ENCODE measurements at places on chromosomes 16 and 17.
A peak's percentile ranks its signal among the peaks of the same experiment; 100 is the strongest.

DNA sequence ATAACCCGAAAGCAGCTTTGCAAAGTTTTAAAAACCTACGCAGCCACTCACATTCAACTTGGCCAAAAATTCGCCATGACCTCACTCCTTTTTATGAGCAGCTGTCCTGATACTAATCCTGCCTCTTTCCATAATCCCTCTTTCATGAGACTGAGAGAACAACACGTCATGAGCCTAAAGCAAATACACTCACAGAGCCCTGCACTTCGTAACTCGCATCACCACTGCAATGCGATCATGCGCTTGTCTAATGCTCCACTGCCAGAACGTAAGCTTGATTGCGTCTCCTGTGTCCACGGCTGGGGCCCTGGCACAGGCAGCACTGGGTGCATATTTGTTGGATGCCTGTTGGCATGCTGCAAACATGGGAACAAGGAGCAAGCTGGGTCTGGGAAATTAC, 36.2 kb downstream of the CDRT4 start:
- no peak for DNase-seq

GRCh38 chr17:9021992-9022572, 772 bp downstream of the NTN1 start:
- no peak for DNase-seq

DNA sequence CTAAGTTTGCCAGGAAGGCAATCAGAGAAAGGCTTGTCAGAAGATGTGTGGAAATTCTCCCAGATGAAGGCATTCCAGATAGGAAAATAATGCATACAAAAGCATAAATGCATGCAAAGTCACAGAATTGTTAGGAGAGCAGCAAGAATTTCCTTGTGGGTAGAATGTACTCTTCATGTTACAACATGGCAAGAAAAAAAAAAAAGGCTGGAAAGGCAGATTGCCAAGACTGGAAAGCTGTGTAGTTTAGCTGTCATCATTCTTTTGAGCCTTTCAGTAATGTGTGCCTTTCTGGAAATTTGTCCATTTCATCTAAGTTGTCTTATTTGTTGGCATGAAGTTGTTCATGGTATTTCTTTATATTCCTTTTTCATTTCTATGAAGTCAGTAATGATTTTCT, 71.0 kb upstream of the EFCAB3 start:
- DNase-seq = no peak

GRCh38 chr16:81997738-81998137, 13.5 kb downstream of the SDR42E1 start:
- peak; percentile 60 for DNase-seq

DNA sequence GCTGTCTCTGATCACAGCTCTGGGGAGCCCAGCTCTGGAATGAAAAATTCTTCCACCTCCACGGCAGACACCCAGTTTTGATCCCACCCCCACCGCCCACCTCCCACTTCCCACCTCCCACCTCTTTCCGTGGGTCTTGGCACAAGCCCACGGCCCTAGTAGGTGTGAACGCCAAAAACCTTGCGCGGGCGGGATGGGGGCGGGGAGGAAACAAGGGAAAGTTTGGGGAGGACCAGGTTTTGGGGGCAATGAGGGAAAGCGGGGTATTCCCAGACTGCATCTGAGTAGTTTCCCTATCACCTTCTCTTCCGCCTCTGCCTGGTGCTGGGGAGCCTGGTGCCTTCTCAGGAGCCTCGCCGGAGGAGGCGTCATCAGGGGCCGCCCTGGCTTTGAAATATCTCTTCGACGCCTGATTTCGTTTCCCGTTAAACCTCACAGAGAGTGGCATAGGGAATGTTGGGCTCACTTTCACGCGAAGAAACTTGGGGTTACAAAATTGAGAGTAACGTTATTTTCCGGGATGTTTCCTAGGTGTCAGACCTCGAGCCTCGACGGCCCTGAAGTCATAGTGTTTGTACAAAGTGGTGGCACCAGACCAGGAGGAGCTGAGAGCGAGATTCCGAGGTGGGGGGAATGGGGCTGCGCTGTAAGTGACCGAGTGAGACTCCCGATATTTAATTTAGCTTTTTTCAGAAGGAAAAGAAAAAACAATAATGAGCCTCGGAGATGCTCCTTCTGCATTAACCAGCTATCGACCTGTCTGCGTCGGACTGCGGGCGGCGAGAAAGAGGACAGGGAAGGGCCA, 1.6 kb upstream of the IRX3 start:
- DNase-seq = no peak

- DNase-seq = peak; percentile 89
Measured at GRCh38 chr16:31472709-31473203, 804 bp downstream of the TGFB1I1 start.

GRCh38 chr16:79982361-79982760, 381.8 kb upstream of the MAF start:
- DNase-seq = no peak

DNA sequence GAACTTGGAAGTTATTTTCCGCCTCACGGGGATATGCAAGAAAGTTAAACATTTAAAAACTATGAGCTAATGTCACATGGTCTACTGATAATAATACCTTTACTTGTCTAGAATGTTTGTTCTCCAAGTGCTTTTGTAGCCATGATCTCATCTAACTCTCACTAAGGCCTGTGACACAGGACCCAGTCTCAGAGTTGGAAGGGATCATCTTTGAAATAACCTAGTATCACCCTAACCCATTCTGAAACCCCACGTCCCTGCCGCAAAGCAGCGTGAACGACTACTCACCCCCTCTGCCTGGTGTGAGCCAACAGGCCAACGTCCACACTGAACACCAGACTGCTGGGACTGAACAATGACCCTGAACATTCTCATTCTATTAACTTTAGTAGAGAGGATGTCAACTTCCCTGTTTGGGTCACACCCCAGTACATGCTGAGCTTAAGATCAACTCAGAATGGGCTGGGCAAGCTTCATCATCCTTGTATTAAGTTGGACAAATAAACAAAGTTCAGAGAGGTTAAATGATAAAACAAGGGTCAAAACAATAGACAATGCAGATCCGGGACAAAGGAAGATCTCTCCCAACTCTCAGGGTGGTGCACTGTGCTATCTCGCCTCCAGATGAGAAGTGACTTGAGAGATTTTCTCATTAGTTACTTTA, 54.8 kb upstream of the BCAR1 start:
- peak; percentile 88 for DNase-seq

DNA sequence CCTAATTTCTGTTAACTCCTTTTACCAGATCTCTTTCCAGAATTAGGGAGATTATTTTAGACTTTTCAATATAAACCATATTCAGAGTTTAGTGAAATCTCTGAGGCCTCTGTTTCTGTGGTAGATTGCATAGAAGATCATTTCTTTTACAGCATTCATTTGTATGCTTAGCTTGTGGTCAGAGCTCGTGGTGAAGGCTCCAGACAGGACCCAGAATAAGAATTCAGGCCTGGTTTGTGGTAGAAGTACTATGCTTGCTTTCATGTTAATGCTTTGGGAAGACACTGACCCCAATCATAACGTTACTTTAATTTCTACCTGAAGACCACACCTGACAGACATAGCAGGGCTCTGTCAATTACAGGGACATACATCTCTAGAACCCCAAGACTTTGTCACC, 258.1 kb downstream of the FTO start:
- DNase-seq = no peak

DNA sequence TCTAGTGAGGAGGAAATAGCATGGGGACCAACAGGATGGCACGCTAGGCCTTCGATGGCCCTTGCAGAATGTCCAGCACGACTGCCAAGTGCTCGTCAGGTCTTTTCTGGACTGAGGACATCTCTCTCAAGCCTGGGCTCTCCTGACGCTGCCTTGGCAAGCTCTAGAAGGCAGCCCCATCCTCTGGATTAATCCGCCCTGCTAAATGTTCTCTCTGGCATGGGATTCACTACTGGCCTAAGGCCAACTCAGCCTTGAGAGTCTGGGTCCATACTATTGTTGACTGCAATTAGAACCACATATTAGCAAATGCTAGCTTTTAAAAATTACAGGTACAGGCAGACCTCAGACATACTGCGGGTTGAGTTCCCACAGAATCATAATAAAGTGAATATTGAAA, 2.5 kb upstream of the CEP295NL start:
- no peak for DNase-seq

- no peak for DNase-seq
Measured at GRCh38 chr16:69838489-69838888, 76.4 kb downstream of the WWP2 start.

DNA sequence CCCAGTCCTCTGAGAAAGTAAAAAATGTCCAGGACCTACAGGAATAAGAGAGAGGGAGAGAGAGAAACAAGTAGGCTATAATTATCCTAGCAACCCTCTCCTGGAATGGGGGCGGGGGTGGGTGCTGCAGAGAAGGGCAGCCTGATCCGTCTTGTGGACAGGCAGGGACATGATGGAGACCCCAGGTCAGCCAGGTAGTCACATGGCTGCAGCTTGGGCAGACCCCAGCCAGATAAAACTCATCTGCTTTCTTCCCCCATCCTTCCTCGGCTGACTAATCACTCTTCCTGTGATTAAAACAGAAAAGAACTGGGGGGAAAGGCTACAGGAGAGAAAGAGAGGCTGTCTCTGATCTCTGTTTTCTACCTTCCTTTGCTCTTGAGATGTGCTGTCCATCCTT, 32.6 kb downstream of the COPZ2 start:
- no peak for DNase-seq

GRCh38 chr17:59893676-59894100, 767 bp downstream of the RPS6KB1 start:
- DNase-seq = peak; percentile 48

DNA sequence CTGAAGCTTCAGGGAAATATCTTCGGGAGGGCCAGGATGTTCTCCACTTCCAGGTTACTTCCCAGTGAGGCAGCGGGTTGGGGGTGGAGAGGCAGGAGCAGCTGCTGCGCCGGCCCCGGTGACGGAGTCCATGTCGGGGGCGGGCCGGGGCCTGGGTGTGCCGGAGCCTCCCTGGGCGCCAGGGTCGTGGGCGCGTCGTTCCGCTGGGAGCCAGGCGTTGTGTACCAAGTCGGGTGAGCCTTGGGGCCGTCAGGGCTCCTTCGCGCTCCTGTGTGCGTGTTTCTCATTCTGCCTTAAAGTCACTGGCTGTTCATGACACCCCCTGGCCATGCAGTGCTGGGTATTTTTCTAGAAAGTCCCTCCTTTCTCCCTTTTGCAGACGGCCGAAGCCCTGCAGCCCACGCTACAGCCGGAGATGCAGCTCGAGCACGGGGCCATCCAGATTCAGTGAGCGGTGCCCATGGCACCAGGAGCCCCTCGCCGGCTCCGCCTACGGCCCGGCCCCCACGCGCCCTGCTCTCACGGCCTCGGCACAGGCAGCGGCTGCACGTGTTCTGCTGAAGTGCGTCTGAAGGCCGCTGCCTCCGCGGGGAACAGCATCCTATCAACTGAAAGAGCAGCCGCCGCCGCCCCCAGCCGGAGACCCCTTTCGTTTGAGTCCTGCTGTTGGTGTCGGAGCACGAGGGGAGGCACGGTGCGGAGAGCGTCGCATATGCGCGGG, 125.1 kb downstream of the BANP start:
- DNase-seq = no peak

DNA sequence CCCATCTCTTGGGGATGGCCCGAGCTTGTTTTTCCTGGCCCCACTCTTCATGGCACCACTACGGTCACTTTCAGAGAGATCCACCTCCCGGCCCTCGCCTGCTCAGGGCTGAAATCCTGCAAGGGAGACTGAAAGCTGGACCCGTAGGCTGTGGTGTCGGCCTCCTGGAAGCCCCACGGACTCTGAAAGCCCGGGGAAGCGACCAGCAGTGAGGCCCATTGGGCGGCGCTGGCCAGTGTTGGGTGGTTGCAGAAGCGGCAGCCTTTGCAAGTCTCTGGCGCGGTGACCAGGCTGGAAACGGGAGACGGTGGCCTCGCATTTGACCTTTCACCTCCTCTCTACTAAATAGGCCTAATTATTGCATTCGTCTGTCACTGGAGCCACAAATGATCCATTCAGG, 186.0 kb upstream of the FOXF1 start:
- no peak for DNase-seq

DNA sequence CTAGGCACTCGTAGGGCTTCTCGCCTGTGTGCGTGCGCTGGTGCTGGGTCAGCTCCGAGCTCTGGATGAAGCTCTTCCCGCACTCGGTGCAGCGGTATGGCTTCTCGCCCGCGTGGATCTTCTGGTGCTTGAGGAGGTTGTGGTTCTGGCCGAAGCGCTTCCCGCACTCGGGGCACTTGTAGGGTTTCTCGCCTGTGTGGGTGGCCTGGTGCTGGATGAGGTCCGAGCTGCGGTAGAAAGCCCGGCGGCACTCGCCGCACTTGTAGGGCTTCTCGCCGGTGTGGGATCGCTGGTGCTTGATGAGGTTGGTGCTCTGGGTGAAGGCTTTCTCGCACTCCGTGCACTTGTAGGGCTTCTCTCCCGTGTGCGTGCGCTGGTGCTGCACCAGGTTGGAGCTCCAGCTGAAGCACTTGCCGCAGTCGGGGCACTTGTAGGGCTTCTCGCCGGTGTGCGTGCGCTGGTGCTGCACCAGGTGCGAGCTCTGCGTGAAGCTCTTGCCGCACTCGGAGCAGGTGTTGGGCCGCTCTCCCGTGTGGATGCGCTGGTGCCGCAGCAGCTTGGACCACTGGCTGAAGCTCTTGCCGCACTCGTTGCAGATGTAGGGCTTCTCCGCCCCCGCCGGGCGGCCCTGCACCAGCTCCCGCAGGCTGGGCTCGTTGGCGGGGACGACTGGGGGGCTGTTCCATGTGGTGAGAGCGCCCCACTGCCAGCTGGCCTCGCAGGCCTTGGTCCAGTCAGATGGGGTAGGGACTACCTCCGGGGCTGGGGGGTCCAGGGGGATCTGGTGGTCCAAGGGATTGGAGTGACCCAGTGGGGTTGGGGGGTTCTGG, 3.5 kb downstream of the ZNF629 start:
- DNase-seq = no peak

DNA sequence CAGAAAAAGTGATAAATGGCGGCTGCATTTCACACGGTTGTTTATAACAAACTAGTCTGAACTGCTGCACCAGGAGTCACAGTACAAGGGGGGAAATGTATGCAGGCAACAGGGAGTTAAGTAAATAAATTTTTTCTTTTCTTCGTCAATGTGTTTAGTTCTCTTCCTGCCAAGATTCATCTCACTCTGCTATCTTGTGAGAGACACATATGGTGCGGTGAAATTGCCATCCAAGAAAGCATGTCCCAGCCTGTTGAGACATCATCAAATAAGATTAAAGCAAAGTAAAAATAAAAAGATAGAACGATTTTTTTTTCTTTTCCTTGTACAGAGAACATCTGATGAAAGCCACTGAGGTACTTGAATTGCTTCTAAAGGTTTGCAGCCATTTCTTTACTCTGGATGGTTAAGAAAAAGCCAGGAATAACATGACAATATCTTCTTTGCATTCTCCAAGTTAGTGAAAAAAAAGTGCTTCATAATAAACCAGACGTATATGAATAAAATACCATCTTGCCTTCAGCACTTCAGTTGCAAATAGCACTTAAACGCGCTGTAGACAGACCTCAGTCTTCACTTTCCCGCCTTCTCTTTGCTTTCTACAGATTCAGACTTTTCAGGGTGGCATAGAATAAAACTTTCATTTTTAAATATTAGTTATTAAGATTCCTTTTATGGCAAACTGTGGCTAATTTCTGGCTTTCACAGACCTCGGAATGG, 506.2 kb upstream of the ZFHX3 start:
- no peak for DNase-seq

- DNase-seq = no peak
Measured at GRCh38 chr17:4208238-4208637, 55.5 kb downstream of the ANKFY1 start.
